ENCODE measurements at places on chromosomes 7 and 10.

- DNase-seq: peak; percentile 71
Observed at GRCh38 chr7:100157334-100158228, 942 bp downstream of the TRAPPC14 start.

DNA sequence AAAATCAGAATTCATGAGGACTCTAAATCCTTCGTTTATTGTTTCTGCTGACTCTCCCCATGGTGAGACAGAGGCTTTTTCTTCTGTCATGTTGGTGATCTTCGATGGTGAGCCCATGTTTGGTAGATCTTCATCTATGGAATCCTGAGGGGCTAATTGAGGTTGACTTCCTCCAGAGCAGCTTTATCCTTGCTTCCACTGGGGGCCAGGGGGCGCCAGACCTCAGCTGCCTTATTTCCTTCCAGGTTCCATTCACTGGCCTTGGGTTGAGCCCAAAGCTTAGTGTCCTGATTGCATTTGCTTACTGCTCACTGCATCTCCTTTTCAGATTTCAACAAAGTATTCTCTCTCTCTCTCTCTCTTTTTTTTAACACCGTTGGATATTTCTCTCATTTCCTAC, 80.7 kb downstream of the GCC1 start:
- peak; percentile 55 for DNase-seq

- DNase-seq: no peak
Observed at GRCh38 chr10:98627711-98628110, 181.0 kb upstream of the HPS1 start.

DNA sequence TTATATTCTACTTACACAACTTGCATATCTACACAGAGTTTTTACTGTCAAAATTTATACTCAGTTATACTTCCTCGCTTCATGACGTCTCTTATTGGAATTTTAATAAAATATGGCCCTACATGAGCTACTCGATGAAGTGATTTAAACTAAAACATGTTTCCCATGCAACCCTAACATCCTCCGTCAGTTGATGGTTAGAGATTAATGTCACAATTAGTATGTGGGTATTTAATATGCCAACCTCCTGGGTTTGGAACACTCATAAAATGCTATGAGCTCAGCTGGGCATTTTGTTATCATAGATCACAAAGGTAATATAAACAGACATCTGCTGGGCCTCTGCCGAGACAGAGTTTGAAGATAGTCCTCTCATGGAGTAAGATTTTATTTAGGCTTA, 66.5 kb downstream of the GNAT3 start:
- DNase-seq: peak; percentile 12

GRCh38 chr10:110995301-110995700, 75.9 kb downstream of the SHOC2 start:
- DNase-seq: no peak

DNA sequence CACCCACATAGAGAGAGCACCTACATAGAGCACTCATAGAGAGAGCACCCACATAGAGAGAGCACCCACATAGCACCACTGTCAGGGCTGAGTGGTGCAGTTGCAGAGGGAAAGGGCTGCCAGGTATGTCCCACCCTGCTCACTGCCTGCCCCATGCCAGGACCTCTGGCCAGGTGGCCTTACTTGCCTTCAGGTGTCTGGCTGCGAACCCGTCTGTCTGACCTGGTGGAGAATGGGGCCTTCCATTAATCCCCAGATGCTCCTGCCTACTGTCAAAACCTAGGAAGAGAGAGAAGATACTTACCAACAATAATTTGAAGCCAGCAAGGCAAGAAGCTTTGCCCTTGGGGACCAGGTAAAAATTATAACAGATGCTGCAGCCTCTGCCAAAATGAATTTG, 51.1 kb downstream of the INSIG1 start:
- no peak for DNase-seq

All from NCI-H69 (cell line).